Activated naive CD8-positive, alpha-beta T cell treated with anti-CD3 and anti-CD28 coated beads, Interleukin-2, amount 10 ng/mL, durations not matched to agents 7 days and 5 days (primary cell): ENCODE measurements at places on chromosomes 5 and 9.

DNA sequence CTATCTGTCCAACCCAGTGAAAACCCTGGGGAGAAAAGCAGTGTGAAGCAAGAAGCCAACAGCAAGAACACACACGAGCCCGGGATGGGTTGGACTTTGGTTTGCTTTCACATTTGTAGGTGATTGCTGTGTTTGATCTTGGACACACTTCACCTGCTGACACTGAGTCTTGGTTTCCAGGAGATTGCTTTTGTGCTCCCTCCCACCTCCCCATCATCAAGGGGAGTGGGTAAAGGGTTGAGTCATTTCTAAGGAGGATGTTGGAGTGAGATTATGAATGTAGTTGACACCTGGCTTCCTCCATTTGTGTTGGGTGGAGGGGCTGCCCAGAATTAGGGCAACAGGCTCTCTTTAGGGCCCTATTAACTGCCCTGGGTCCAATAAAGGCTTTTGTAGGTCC, 37.5 kb downstream of the ANKDD1B start:
- no peak for DNase-seq

DNA sequence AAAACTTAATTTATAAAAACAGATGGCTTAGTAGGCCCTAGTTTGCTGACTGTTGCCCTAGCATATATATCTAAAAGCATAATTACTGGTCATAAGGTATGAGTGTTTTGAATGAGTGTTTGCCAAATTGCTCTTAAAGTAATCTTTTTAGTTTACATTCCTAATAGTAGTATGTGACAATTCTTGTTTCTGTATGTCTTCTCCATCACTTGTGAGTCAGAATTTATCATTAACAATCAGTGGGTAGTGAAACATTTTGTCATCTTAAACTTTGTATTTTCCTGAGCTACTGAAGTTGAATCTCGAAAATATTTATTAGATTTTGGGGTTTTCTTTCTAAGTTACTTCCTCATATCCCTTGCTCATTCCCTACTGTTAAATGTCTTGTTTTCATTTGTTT, 49.6 kb downstream of the APC start:
- no peak for DNase-seq

DNA sequence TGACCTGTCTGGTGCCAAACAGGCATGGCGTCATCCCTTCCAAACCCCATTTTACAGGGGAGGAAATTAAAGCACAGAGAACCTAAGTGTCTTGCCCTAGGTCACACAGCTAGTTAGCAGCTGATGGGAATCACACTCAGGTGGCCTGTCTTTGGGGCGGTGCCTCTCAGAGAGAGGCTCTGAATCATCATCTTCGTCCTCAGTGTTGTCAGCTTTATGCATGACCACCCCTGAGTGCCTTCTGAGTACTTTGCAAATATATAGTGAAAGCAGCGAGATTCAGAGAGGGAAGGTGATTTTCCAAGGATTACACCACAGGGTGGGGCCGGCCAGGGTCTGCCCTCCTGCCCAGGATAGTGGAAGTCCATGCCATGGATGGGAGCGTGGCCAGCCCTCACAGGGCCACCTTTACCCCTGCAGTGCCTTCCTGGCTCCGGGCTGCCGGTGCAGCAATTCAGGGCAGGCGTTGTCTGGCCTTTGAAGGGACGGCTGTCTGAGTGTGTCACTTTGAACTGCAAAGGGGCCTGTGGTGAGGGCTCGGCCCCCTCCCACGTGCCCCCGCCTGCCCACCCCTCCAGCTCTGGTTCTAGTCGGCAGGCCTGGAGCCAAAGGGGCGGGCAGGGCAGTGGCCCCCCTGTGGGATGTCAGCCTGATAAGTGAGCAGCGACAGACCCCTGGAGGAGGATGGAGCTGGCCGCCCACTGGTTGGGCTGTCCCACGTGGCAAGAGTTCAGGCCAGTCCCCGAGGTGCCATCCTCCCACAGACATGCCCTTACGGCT, 16.9 kb downstream of the LMX1B start:
- DNase-seq: no peak

DNA sequence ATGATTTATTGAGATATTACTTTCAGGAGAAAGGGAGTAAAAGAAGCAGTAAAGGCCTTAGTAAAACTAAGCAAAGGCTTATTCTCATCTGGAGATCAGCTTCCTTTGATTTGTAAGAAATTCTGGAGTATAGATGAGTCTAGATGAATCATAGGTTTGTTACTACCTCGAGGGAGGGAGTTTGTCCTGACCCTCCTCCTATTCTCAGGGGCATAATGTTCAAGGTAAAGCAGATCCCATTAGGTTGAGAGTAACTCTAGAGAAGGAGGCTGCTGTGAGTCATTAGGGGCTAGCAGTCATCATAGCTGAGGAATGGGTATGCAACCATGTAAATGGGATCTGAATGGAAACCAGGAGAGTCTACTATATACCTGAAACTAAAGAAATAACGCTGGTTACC, 155.5 kb upstream of the MOCS2 start:
- DNase-seq: no peak

- no peak for DNase-seq
These were observed 51.5 kb downstream of the AOPEP start for GRCh38 chr9:94778013-94778412.

GRCh38 chr5:171340491-171340890, 31.4 kb downstream of the TLX3 start:
- DNase-seq: no peak

DNA sequence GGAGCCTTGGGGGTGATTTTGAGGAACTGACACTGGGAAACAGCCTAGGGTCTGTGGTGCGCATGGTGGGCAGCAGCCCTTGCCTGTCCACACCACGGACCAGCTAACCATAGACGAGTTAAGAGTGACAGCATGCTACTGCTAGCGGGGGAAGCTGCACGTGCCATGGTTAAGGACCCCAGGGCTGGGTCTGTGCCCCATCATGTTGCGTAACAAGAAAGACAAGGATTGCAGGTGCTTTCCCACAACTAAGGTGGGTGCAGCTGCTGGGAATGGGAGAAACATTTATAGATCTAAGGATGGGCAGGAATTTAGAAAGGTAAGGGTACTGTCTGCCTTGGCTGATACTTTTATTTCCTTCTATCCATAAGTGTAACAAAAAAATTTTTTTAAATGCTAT, 17.9 kb upstream of the KCNMB1 start:
- DNase-seq: no peak

- no peak for DNase-seq
These were observed 2.3 kb downstream of the HAPLN1 start for GRCh38 chr5:83718195-83718825.

DNA sequence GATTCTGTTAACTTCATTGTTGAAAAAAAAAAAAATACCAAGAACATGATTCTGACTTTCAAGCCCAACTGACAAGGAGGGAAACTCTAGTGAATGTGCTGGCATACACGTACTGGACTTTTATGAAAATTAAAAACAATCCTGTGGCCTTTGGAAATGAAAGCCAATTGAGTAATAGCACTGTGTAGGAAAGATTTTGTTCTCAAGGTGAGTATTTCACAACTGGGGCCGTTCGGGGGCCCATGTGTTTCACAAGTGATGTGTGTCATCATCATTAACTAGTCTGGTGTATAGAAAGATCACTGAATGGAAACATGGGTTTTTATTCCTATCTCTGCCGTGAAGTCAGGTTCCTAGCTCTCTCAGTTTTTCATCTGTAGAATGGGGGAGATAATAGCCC, 605.0 kb upstream of the CLINT1 start:
- no peak for DNase-seq

GRCh38 chr9:121034529-121034928, 15.5 kb downstream of the C5 start:
- no peak for DNase-seq

- no peak for DNase-seq
These were observed 294.7 kb downstream of the CSNK1G3 start for GRCh38 chr5:123806644-123807043.

DNA sequence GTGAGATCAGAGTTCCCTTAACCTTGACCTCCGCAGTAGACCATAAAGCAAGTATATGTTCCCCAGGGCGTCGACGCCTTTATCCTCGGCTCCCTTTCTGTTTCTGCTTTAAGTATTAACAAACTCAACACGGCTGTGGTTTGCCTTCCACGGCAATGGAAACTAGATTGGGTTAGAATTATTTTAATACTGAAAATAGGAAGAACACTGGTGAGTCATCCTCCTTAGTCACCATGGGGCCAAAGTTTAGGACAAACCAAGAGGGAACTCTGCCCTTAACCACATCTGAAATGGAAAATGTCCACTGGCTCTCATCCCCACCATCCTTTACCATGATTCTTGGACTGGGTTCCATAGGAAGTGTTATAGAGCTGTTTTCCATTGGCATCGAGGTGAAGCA, 386.1 kb downstream of the ACTL7B start:
- no peak for DNase-seq

GRCh38 chr9:34403554-34404380, 27.1 kb upstream of the MYORG start:
- DNase-seq: no peak

- no peak for DNase-seq
These were observed 73.8 kb downstream of the DAB2IP start for GRCh38 chr9:121725008-121725775.

DNA sequence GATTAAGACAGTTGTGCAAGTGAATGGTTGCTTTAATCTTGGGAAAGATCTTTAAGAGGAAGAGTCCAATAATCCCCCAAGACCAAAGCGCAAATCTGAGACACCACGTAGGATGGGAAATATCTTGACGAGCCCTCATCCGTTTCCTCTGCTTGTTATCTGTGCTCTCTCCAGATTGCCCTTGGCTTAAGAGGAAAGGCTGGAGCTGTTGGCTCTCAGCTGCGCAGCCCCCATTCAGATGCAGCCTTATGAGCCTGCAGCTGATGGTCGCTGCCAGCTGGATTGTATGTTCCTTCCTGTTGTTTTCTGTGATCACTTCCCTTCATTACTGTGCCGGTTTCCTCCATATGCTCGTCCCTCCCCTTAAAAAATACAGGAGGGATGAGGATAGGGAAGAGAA, 47.7 kb downstream of the PWWP2A start:
- DNase-seq: no peak

DNA sequence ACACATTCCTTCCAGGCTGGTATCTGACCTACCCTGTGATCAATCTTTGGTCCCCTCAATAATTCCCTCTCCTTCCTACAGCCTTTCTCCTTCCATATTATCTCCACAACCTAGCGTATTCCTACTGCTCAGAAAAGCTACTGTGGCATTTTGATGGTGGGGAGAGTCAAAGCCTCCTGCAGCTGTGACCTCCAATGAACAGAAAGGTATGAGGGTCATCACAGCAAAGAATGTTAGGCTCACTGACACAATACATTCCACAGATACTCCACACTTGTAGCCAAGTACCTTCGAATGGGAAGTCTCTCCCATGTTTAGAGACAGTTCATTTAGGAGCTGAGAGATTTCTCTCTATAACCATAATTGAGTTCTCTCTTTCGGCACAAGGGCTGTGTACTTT, 5.9 kb downstream of the FBN2 start:
- no peak for DNase-seq

DNA sequence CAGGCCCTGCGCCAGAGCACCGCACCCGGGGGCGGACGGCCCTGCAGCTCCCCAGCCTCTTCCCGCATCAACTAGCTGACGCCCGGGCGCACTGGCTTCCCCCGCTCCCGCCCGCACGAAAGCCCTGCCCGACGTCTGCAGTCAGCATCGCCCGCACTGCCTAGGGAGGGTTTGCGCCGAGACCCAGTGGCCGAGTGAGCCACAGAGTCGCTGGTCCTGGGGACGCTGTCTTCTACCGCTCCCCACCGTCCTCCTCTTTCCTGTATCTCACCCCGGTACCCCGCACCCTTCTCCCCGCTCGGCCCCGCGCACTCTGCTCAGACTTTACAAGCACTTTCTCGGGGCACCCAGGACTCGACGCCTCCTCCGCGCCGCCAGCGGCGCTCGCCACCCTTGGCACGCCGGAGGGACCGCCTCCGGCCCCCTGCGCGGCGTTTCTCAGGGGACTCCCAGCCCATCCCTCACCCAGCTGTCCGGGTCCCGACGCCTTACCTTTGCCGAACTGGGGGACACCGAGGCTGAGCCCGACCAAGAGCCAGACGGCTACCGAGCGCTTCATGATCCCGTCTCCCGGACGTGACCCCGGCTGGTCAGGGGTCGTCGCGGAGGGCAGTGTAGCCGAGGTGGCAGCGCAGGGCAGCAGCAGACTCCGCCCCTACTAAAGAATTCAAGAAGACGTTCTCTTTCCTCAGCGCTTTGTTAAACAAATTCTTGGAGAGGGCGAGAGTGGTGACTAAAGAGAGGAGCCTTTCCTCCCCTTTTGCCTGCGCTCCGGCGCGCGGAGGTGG, 670 bp downstream of the EDIL3 start:
- no peak for DNase-seq

- DNase-seq: no peak
These were observed 32.3 kb upstream of the CEP72 start for GRCh38 chr5:579746-580366.

- no peak for DNase-seq
These were observed 10.3 kb downstream of the WWC1 start for GRCh38 chr5:168301593-168302390.

GRCh38 chr9:134128727-134129679, 6.9 kb upstream of the WDR5 start:
- no peak for DNase-seq

DNA sequence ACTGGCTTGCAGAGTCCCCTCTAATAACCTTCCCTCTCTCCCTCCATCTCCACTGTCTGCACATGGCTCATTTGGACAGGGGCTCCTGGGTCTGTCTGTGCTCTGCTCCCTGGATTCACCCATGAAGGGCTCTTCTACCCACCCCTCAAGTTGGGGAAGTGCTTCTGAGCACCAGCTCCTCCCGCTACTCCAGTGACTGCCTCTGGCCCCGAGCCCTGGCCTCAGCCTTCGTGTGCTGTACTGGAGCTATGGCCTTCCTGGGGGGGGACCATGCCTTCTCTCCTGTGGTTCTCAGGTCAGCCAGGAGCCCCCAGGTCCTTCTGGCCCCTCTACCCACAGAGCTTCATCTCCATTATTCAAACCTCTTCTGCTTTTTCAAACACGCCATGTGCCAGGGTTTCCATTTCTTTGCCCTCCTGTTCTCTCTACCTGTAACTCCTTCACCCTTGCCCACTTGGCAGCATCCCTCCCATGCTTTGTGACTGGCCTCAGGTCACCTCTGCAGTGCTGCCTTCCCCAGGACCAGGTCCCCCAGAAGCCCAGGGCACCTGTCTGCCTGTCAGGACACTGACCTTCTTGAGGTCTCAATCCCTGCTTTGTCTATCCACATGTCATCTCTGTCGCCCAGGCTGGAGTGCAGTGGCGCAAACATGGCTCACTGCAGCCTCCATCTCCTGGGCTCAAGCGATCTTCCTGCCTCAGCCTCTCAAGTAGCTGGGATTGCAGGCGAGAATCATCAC, 9.5 kb downstream of the SH3PXD2B start:
- DNase-seq: no peak

DNA sequence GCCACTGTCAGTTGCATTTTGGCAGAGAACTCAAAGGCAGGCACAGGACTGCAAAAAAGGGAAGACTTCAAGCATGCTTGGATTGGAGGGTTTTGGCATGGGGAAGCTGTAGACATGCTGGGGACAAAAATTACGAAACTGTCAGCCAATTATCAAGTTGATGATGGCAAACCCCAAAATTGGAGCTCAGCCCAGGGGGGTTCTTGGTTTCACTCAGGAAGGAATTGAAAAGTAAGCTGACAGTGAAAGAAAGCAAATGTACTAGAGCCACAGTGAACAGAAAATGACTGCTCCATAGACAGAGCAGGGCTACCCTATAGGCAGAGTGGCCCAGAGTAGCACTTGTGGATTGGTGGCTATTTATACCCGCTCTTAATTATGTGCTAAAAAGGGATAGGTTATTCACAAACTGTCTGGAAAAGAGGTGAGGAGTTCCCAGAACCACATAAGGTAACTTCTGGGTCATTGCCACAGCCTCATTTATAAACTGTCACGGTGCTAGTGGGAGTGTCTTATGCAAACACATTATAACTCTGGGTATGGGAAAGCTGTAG, 14.6 kb upstream of the CFAP95 start:
- DNase-seq: no peak
